ENCODE measurements at places on chromosomes 3 and 15. TPM values are rescaled to one million over a fixed set of nuclear protein-coding genes. Genes with fewer than 3 reads are reported as not detected.

GPR156 gene
- total RNA-seq = not detected

ISG20 gene
- 89.7 TPM for total RNA-seq

GRCh38 chr3:118629821-118630220 is 404.8 kb downstream of the IGSF11 start:
- ATAC-seq = no peak

DNA sequence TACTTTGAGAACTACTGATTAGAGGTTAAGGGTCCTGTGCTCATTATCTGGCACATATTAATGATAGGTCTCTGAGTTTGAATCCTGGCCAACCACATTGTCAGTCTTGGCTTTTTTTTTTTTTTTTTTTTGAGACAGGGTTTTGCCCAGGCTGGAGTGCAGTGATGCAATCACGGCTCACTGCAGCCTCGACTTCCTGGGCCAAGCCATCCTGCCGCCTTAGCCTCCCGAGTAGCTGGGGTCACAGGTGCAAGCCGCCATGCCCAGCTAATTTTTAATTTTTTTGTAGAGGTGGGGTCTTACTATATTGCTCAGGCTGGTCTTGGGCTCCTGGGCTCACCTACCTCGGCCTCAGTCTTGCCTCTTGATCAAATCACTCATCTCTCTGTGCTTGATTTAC is 547 bp upstream of the PCCB start:
- no peak for ATAC-seq

GRCh38 chr3:192685801-192686200 is 41.5 kb downstream of the FGF12 start:
- ATAC-seq = no peak

DNA sequence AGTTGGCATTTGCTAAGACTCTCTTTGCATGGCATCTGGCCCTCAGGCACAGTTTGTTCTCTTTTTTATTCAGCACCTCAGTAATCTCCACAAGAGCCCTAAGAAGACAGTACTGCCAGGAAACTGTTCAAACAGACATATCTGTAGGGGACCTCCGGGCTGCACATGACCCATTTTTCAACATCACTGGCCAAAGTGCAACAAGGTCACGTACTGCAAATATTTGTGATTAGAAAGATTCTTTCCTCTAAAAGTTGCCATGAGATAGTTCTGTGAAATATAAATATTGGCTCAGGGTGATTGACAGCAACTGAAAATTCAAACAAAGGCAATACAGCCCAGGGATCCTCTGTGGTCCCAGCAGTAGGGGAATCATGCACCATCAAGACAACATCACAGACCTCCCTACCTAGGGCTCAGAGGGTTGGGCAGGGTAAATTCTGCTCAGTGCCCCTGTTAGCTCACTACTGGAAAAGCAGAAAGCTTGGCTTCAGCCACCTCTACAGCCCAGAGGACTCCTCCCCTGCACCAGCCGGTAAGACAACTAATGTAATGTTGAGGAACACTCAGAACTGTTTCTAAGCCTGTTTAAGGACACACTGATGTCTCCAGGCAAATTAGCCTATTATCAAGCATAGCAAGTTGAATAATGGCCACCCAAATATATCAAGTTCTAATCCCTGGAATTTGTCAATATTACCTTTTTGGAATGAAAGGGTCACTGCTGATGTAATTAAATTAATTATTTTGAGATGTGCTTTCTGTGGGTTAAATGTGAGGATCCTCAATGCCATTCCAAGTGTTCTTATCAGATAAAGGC is 117.4 kb upstream of the LPP start:
- no peak for ATAC-seq

Measured in activated T-helper 17 cell treated with anti-CD3 and anti-CD28 coated beads, Interleukin-2, amount 50 U/mL, for 72 hours (primary cell).